Smooth muscle cell of the brain vasculature (primary cell): ENCODE measurements at places on chromosomes 16 and 17.

DNA sequence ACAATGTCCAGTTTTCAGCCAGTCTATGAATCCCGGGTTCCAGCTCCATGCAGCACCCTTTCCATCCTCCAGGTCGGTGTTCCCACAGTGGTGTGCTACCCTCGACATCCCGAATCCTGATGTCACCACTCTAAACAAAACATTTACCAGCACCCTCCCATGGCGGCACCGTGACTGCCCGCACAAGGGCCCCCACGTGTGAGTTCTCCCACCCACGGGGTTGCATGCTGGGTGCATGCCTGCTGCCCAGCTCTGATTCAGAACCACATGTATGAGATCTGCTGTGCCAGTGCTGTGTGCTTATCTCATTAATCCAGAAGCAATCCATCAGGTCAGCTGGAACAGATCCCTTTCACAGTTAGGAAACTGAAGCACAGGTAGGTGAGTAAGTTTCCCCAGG lies 57.4 kb downstream of the C16orf78 start:
- DNase-seq = no peak

DNA sequence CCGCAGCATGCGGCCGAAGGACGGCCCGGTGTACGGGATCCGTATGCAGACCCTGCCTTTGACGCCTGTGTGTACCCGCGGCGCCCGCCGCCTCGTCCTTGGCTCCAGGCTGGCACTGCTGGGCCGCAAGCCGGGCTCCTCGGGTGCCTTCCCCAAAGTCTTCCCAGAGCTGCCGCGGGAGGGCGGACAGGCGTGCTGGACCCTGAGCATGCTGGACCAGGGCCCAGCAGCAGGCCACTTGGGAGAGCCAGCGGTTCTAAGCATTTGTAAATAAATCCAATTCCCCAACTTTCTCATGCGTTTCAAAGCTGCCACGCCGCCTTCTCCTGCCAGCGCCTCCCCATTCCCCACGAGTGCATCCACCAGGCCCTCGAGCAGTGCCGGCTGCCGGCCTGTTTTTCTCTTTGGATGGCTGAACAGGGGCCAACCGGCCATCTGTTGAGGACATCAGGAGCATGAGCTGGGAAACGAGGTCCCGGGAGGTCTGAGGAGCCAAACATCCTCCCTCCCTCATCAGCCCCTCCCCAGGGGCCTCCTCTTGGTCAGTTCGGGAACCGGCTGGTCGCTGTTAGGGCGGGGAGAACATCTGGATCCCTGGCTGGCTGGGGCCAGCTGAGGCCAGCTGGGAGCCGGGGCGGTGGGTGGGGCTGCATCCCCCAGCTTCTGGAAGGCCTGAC lies 20.5 kb upstream of the PABPN1L start:
- DNase-seq = no peak

DNA sequence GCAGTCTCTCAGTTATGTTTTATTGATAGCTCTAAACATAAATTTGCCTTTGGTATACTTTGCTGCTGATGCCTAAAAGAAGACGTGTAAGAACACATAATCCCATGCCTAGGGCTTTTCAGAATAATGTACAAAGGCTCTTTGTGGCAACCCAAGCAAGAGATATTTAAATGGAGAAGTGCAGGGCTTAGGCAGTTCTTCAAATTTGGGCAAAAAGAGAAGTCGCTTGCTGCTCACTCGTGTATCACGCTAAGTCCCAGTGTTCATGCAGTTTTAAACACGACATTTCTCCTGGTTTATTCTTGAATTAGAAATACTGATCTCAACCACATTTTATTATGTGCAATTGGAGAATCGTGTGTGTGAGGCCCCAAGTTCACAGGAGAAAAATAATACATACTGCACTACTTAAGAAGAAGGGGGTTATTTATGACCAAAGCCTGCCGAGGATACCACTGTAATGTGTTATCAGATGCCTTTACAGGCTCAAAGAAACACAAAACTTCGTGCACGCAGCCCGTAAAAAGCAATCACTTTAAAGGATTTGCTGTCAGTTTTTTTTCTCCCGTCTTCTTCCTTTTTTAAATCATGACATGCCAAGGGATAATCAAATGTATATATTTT lies 22.5 kb upstream of the IRX6 start:
- DNase-seq = no peak

DNA sequence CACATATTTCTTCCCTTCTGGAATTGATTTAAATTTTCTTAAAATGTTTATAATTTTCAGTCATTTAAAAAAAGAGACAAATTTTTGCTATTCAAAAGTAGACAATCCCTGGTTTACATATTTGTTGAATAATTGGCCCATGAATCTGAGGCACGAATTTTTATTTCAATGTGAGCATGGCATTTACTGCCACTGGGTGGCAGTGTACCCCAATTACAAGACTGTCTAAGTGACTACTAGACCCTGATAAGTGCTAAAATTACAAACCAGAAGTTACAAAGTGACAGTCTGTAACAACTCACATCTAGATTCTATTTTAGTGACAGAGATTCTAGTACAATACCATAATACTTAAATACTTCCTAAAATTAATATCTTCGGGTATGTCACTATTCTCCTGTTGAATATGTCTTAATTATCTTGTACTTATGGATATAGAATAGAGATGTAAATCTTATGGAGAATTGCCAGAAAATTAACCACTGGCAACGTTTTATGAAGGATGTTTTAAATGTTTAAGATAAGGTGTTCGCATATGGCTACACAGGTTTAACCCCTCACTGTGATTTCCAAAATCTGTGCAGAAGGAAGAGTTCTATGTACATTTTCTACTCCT lies 235.8 kb downstream of the MAP2K4 start:
- DNase-seq = peak; percentile 43

DNA sequence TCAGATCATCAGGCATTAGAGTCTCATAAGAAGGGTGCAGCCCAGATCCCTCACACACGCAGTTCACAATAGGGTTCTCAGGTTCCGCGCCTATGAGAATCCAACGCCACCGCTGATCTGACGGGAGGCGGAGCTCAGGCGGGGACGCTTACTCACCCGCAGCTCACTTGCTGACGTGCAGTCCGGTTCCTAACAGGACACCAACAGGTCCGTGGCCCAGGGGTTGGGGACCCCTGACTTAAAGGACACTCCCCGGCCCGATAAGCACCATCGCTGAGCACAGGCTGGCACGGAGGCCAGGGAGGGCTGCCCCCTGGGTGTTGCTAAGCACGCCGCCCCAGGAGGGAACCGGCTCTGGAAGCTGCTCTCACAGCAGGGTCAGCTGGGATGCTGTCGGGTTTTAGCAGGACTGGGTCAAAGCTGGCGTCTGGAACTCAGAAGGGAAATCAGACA lies 30.1 kb upstream of the BAHCC1 start:
- DNase-seq = no peak

DNA sequence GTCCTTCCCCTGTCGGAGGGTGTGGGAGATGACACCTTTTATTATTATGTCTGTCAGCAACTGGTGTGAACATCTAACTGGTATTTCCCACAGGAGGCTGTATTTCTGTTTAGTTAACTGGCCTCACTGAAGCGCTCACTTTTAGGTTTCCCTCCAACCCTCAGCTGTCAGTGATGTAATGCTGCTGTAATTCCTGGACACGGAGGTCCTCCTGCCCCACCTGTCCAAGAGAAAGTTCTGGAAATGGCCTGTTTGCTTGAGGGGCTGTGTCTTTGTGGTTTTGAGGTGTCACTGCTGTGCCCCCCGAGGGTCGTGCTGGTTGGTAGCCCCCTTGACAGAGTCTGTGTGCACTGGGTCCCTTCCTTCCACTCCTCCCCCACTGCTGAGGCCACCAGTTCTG lies 11.5 kb downstream of the KCNJ12 start:
- DNase-seq = no peak

- DNase-seq = no peak
Measured at GRCh38 chr17:81509207-81509971, 3.2 kb downstream of the ACTG1 start.

DNA sequence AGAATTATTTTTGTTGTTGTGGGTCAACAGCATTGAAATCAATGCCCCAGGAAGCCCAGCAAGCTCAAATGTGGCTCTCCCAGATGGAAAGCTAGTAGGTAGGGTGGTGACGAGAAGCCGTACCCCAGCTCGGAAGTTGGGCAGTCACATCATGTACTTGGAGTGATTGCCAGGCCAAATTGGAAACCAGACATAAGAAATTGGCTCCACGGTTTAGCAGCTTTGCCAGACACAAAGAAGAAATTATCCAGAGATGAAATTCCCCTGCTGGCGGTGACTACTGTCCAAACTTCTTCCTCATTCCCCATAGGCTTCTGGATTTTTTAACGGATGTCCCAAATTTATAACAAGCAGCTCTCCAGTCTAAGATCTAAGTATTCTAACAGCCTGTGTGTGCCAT lies 95.9 kb downstream of the OR1D5 start:
- no peak for DNase-seq

DNA sequence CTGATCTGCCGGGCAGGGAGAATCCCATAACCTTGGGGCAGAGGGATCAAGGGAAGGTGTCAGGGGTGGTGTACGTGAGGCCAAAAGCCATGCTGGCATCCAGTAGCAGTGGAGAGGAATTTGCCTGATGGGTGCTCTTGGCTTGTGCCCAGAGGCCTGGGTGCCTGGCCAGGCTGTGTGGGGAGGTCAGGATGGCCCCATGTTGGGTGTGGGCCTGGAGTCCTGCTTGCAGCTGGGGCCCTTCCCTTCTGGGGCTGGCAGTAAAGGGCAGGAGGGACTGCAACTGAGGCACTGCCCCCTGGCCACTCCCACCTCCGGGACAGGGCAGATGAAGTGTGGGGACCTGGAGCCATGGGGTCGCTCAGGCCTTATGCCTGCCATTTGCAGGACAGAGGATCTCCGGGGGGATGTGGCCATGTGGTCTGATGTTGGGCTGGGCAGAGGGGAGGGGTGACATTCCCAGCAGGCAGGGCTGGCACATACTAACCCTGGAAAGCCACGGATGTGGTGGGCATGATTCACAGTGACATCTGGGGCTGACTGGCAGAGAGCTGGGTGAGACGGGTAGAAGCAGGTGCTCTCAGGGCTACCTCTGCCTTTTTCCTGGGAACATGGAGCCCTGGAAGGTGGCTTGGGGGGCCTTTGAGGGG lies 3.5 kb downstream of the FMNL1 start:
- no peak for DNase-seq

DNA sequence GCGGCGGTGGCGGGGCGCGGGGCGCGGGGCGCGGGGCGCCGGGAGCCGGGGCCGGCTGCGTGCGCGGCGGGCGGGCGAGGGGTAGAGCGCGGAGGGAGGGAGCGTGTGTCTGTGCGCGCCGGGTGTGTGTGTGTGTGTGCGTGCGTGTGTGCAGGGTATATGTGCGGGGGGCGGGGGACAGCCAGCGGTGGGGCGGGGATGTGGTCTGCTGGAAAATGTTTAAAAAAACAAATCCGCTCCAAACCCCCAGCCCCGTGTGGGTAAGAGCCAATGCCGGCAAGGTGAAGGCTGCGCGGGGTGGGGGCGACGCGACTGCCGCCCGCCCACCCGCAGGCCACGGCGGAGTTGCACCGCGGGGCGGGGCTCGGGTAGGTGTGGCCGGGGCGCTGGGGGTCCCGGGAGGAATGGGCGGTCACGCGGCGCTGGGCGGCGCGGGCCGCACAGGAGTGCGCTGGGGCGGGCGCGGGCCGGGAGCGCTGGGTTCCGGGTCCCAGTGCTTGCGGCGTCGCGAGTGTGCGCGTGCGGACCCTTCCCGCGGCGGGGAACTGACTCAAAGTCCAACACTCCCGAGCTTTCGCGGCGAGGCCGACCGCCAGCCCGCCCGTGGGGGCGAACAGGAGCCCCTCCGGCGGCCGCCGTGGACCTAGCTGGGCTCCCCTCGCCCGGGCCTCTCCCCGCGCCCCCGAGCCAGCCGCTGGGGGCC lies at the start of gene CYGB:
Gene CYGB, minus strand, starts transcription at position 132 of the 703 bp plus-strand sequence. CDS start 167 bp downstream, outside the sequence.
- DNase-seq = no peak

GRCh38 chr17:82974136-82974952 lies 105.1 kb upstream of the METRNL start:
- no peak for DNase-seq

DNA sequence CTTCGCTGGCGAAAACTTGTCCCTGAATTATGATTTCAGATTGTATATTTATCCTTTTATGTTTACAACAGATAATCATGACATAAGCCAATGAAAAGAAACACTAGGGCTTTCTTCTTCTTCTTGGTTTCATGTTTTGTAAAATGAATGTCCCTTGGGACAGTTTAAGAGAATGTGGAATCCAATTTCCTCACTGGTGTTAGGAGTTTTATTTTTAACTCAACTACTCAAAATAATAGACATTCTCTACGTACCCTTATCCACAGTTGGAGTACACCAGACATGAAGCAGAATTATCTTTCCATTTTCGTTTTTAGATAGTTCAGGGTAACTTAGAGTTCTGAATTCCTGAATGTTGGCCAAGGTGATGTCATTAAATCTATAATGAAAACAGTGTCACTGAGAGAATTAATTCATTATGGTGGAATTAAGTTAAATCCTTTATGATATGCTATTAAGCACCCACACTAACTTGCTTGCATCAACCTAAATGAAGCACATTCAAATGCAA lies 43.4 kb downstream of the IRX6 start:
- no peak for DNase-seq

DNA sequence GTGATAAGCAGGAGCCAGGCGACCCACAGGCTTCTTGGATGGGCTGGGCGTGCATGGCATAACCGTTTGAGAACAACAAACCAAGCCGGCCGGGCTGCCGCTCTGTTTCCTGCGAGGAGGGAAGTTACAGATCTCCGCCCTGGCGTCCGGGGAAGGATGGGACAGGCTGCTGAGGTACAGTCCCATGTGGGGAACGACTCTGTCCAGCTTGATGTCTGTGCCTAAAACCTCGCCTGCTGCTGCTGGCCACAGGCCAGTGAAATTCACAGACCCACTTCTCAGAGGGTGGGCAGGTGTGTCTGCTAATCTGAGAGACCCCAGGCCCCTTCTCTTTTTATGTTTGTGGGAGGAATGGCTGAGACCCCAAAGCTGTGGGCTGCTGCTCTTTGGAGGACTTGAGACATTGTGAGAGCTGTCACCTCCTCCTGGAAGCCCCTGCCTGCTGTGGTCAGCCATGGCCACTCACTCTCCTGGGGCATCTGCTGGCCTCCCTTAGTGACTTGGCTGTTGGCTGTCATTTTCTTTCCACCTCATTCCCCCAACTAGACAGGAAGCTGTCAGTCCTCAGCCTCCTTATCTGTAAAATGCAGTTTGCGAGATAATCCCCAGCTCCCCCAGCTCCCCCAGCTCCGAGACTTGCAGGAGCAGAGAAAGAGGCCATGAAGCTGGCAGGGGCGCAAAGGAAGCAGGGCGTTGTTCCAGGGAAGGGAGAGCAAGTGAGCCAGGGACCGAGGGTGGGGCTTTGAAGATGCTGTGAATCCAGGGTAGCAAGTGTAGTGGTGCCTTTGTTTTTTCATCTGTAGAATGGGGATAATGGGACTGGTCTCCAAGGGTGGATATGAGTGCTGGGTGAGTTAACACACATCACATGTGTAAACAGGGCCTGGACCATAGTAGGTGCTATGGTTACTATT lies 51.0 kb downstream of the CMIP start:
- DNase-seq = no peak
